ENCODE measurements at places on chromosomes 7 and 10. TPM values are rescaled to one million over a fixed set of nuclear protein-coding genes. Genes with fewer than 3 reads are reported as not detected.

CPVL gene
- 30.2 TPM for total RNA-seq

FXYD4 gene
- total RNA-seq: not detected

PTF1A gene
- not detected for total RNA-seq

AGAP3 gene
- 46.4 TPM for total RNA-seq

NRCAM gene
- 0.86 TPM for total RNA-seq

CALML5 gene
- not detected for total RNA-seq

CARD11 gene
- total RNA-seq: 16.9 TPM

SOSTDC1 gene
- not detected for total RNA-seq

CAMK2B gene
- 3.1 TPM for total RNA-seq

MKLN1 gene
- total RNA-seq: 27.1 TPM

CPA2 gene
- not detected for total RNA-seq

GRCh38 chr7:30359957-30360356 lies 75.6 kb downstream of the ZNRF2 start:
- DNase-seq: no peak

DNA sequence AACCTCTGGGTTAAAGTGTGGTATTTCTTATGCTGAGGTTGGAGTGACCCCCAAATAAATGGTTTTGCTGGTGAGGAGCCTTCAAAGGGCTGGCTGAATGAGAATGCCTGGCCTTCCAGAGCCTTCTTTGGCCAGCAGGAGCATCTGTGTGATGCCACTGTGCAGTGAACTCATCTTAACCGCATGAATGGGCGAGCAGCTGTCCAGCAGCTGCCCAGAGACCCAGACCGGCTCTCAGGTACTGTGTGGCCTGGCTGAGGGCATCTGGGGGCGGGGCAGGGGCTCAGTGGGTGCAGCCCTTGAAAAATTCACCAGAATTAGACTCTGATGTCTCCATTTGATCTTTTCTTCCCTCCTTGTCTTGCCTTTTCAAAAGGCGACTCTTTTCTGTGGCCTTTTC lies 59.0 kb downstream of the SYPL1 start:
- DNase-seq: no peak

- no peak for DNase-seq
Observed at GRCh38 chr7:116771640-116772039, 90.7 kb upstream of the CAPZA2 start.

- no peak for DNase-seq
Observed at GRCh38 chr7:17407229-17407628, 108.8 kb downstream of the AHR start.

GRCh38 chr10:22372298-22372697 lies 27.0 kb downstream of the SPAG6 start:
- no peak for DNase-seq

DNA sequence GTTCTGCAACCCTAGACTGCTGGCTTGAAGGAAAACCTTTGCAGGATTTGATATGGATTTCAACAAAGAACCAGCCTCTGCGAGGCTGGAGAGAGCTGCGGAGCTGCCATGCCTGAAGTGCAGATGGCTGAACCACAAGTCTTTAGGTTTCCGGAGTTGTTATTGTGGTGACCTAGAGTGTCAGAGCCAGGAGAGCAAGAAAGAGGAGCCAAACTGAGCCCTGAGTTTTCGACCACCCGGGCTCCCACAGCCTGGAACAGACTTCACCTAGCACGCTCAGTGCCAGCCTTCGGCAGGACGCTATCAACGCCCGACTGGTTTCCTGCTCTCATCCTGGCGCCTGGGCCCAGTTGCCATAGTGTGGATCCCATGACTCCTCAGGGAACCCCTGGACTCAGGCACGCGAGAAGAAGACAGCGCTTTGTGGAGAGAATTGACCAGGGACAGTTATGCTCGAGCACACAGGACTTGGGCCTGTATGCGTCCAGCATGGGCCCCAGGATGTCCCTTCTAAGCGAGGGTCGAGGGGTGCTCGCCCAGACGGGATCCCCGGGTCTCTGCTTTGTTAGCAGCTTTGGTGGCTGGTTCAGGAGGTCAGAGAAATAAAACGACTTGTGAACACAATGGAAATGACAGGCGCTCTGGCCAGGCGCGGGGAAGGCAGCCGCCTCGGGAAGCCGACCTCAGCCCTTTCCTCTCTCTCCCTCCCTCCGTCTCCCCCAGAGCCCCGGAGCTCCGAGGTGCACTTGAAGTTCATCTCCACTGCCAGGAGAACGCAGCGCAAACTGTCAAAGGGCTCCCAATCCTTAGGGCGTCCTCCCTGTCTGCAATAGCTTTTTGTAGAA lies 1.8 kb upstream of the GAD2 start:
- no peak for DNase-seq

DNA sequence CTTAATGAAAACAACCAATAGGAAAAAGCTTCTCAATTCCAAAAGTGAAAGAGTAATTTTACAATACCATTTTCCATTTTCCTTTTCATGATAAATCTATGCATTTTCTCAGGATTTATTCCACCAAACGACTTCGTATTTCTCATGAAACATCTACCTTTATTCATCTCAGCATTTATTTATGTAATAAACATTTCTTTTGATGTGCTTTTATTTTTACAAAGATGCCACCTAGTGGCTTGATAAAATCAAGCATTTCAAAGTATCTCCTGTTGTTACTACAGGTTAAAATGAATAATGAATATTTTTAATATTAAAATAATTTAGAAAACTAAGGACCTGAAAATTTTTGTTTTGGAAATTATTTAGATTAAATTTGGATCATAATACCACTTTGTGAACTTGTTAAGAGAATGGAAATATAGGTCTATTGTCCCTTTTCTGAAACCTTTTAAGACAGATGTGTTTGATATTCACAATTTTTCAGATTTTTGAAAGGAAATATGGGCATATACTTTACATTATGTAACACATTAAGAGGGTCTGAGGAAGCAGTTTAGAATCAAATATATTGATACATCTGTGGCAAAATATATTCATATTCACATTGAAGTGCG lies 2.7 kb upstream of the IQUB start:
- peak; percentile 31 for DNase-seq

- no peak for DNase-seq
Observed at GRCh38 chr7:25186436-25186835, 41.9 kb downstream of the NPVF start.

DNA sequence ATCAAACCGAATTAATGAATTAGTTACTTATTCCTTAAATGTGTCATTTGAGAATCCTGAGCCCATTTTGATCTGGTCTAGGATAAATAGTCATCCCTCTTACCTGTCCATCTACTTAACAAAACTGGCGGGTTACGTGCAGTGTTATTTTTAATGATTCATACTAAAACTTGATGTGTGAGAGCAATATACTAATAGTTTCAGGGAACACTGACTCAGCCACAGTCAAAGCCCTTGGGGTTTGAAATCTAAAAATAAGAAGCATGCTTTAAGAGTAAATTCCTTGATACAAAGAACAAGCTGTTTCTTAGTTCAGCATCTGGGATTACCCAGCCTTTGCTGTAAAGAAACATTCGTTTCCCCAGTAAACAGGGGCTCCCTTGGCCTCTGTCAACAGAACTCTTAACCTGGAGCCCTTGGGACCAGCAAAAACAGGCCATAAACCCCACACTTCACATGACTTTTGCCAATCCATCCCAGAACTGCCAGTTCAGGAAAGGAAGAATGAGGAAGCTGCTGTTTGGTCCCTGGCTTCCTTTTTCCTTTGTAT lies 370.6 kb upstream of the IGFBP3 start:
- DNase-seq: peak; percentile 45

DNA sequence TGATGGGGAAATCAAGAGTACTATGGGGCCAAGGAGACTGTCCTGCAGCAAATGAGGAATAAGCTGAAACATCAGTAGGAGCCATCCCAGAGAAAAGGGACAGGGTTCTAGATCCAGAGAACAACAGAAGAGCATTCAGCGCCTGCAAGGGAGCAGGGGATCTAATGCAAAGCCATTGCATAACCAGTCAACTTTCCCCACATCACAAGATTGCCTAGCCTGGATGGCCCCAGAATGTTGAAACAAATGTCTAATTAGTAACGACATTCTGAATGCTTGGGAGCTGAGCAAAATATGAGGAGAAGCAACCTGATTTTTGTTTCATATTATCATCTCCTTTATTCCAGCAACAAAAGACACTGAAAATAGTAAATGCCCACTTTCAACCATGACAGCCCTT lies 2.7 kb upstream of the MPP7 start:
- DNase-seq: no peak

- no peak for DNase-seq
Observed at GRCh38 chr7:35267411-35267810, 13.5 kb upstream of the TBX20 start.

GRCh38 chr10:72688208-72688651 lies 3.7 kb upstream of the MCU start:
- DNase-seq: peak; percentile 77

DNA sequence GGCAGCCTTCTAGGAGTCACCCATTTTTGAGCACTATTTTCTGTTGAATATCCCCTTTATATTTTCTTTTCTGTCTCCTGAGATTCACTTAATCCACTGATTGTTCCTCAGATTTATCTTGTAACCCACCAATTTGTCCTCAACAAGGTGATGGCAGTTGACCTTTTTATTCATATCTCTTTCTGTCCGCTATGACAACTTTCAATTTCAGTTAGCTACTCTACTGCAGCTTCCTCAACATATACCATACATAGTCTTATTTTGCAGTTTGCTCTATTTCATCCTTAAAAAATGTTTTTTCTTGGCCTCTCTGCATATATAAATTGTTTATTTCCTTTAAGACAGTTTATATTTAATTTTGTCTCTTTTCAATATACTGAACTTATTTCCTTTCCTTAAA lies 101.3 kb downstream of the THSD7A start:
- DNase-seq: no peak

DNA sequence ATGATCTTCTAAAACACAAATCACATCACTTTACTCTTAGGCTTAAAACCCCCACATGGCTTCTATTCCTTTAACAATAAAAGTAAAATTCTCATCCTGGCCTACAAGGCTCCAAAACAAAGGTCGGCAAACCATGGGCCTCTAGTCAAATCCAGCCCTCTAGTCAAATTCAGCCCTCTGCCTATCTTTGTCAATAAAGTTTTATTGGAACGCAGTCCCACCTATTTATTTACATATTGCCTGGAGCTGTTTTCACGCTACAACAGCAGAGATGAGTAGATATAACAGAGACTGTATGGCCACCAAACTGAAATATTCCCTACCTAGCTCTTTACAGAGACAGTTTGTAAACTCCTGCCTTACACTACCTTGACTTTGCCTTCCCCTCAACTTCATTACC lies 178.8 kb downstream of the PTPN20 start:
- no peak for DNase-seq

DNA sequence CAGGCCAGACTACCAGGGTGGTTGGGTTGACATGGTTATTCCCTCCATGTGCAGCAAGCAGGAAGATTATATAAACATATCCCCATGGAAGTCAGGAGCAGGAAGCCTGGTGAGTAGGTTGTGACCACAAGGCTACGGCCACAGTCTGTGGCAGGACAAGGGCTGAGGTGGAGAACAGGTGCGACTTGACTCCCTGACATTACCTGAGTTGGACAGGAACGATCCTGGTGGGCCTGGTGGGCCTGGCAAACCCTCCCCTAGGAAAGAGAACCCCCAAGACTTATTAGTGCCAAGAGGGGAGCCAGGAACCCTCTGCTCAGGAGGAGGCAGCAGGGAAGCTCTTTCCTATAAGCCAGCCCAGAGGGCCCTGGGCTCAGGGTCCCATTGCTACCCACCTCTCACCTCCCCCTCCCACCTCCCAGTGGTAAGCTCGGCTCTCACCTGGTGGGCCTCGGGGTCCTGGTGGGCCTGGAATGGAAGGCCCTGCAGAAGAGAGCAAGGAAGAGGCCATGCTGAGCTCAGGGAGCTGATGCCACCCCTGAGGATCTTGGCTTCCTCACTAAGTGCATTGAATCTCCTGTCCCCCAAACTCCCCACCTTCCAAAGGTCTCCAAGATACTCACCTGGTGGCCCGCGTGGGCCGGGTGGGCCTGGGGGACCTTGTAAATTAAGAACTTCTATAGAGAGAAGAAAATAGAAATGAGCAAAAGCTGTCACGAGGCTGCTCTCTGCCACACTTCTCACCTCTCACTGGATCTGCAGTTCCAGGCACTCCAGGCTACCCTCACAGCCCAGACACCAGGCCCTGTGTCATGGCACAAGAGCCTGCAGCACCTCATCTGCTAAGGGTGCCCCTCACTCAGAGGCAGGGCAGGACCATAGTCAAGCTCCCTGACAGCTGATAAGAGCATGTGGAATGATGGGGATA lies 44.6 kb downstream of the COL17A1 start:
- DNase-seq: no peak

DNA sequence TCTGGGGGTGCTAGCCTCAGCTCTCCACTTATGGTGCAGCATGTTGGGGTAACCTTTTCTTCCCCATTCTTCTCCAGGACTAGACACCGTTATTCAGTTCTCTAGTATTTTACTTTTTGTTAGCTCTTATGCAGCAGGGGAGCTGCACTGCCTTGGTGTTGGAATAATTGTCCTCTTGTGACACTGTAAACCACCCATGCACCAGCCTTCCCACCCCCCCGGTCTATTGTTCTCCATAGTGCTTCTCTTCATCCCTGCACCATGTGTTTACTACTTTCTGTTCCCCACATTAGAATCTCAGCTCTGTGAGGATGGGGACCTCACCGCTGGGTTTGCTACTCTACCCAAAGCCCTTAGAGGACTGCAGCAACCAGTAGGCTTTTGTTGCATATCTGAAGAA lies 230.7 kb downstream of the RPS24 start:
- no peak for DNase-seq

- DNase-seq: no peak
Observed at GRCh38 chr7:21476429-21476828, 48.5 kb downstream of the SP4 start.

DNA sequence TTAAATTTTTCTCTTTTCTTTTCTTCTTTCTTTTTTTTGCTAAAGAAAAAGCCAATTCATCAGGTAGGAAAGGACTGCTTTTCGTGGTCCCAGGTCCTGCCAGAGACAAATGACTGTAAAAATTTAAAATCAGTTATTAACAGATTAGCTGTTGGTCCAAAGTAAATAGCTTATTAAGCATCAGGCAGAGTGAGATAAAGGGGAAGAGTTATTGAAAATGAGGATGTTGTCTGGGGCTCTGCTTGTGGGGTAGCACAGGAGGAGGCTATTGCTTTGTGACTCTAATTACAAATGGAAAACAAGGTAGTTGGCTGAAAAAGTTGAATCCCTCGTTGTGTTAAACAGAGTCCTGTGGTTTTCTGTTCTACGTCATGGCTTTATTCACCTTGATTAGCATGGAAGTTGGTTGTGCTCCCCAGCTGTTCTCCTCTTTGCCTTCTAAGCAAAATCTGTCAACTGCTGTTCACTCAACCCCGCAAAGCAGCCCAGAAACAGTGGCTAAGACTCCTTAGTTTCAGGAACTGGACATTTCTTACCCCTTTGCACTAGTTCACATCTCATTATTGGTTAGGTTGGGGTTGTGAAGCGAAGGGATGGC lies 128.9 kb downstream of the SNX10 start:
- no peak for DNase-seq

- DNase-seq: no peak
Observed at GRCh38 chr10:66180021-66180420, 745.8 kb upstream of the LRRTM3 start.

DNA sequence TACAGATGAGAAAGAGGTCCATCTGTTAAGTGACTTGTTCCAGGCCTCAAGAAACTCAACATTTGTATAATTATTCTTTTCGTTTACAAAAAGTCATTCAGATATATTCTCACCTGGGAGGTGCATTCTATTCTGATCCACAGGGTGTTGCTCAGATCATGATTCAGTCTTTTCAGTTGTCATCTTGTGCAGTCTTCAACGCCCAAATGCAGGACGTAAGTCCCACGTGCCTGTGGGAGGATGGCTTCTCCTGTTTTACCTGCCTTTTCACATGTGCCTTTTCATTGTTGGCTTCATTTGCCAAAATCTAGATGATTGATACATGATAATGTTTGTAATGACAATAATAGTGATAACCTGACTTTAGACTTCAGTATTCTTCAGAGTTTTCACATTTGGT lies 46.5 kb downstream of the SLK start:
- DNase-seq: no peak

Data from A172 (cell line).